SHP77 (cell line): ENCODE measurements at places on chromosomes 12 and 14.

DNA sequence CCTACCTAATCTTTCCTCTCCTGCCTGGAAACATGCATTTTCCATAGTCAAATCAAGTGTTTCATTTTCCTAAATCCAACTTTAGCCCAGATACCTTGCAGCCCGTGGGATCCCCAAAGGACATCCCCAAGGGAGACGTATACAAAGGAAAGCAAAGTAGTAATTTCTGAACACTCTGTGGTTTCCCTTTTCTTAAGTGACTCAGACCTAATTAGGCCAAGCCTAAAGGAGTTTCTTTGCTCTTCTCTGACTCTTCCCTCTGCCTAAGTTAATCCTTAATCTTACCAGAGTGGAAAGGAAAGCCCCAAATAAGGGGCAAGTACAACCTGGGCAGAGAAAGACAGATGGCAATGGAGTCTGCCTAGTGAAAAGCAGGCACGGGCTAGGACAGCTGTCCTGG lies 250.3 kb downstream of the SPTSSA start:
- no peak for DNase-seq

- no peak for DNase-seq
Observed at GRCh38 chr12:5898874-5899273, 46.2 kb downstream of the ANO2 start.

GRCh38 chr14:102029956-102030355 lies 56.9 kb downstream of the HSP90AA1 start:
- no peak for DNase-seq

GRCh38 chr12:27052176-27052575 lies 29.8 kb downstream of the MED21 start:
- DNase-seq: no peak

DNA sequence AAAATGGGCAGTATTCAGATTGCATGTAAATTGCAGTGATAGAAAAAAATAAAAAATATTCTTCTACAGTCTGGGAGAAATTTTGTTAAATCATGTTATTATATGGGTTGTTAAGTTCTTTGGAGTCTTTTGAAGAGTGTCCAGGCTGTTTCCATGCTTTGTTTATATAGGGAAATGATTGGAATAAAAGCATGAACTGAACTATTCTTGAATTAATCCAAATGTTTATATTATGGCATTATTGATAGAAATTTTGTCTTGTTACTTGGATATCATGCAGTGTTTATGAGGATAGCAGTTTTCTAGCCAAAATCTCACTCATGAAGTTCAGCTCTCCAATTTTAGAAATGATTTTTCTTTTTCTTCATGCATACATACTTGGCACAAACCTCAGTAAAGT lies 108.2 kb upstream of the NAV3 start:
- no peak for DNase-seq
